Body of pancreas (tissue), 4 donors: ENCODE measurements at places on chromosomes 11 and 22. TPM values are rescaled to one million over a fixed set of nuclear protein-coding genes. Genes with fewer than 3 reads are reported as not detected.

GRCh38 chr22:31139866-31140716, at the start of gene PLA2G3:
Gene PLA2G3, minus strand, starts transcription at chr22:31140508. Its CDS starts 154 bp downstream, at chr22:31140354.
- peaks cover 6% of the 10 kb centered on the region for H3K4me1 ChIP-seq
- H3K27ac ChIP-seq, result no peak within 1 kb of the TSS
- H3K4me3 ChIP-seq, result no peak within 1 kb of the TSS
- H3K27me3 ChIP-seq, result no peaks in the 10 kb centered on the region
- H3K36me3 ChIP-seq, result no peaks in the 10 kb centered on the region

DNA sequence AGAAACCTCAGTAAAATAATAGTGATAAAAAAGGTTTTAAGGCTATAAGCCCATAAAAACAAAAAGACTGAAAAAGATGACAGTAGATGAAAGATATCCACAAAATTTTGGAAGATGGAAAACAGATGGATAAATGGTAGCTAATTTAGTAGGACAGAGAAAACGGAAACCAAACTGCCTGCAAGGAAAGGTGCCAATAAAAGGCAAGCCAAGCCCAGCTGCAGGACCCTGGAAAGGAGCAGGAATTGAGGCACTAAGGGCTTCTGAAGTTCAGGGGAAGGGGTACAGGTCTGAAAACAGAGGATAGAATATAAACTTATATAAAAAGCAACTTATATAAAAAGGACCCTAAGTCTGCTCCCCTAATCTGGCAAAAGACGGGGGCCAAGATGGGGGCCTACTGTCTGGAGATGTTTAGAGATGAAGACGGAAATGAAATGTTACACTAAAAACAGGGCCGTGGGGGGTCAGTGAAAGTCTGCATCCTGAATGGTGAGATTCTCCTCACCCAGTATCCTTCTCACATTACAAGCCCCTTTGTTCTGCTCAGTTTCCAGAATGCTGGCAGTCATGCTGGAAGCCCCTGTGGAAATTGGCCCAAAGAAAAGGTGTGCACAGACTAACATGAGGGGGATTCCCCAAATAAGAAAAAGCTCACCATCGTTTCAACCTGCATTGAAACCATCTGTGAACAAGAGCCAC, 269.3 kb upstream of the PITPNB start:
- no peaks in the 10 kb centered on the region for H3K27me3 ChIP-seq
- no peaks in the 10 kb centered on the region for H3K4me1 ChIP-seq
- H3K36me3 ChIP-seq, result no peaks in the 10 kb centered on the region
- no peak overlapping the region for H3K4me3 ChIP-seq
- no peak for DNase-seq

DNA sequence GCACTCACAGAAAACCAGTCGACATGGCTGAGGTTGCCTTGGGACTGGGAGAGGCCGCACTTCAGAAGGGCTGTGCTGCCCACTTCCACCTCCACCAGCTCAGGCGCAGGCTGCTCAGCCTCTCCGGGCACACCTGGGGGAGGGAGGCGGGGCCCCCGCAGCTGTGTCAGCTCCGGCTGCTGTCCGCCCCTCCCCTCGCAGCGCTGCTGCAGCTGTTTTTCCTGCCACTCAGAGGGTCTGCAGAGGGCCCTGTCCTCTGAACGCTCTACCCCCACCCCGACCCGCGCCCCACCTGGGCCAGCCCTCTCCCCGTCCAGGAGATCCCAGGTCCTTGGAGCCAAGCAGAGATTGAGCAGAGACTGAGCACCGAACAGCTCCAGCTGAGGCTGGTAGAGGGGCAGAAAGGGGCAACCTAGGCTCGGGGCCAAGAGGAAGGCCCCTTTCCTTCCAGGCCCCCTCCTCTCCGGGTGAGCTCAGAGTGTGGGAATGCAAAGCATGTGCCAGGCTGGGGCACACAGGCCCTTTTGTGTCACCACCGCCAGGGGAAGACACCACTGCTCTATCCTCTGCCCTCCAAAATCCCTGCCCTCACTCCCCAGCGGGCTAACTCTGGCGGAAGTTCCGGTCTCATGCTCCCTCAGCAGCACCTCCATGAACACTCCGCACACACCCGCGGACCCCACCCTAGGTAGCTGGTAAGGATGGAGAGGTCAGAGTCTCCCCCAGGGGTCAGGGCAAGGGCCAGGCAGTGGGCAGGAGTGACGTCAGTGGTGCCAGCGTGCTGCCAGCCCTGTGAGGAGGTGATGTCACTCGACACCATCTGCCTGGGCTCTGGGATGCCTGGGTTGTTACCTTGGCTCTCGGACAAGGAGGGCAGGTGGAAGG, 1.6 kb downstream of the MCAM start:
- peak overlapping the region; percentile 80 for H3K27ac ChIP-seq
- H3K4me3 ChIP-seq, result no peak overlapping the region
- H3K4me1 ChIP-seq, result peaks cover 38% of the 10 kb centered on the region

- no peak overlapping the region for H3K4me3 ChIP-seq
- DNase-seq, result no peak
- no peaks in the 10 kb centered on the region for H3K4me1 ChIP-seq
- no peaks in the 10 kb centered on the region for H3K27me3 ChIP-seq
These were observed 50.4 kb upstream of the RAB1B start for GRCh38 chr11:66218036-66218435.

GRCh38 chr11:19092850-19093249, 24.1 kb upstream of the ZDHHC13 start:
- no peak for DNase-seq
- no peaks in the 10 kb centered on the region for H3K27me3 ChIP-seq
- H3K4me3 ChIP-seq, result no peak overlapping the region
- H3K27ac ChIP-seq, result no peak overlapping the region
- no peaks in the 10 kb centered on the region for H3K4me1 ChIP-seq

DNA sequence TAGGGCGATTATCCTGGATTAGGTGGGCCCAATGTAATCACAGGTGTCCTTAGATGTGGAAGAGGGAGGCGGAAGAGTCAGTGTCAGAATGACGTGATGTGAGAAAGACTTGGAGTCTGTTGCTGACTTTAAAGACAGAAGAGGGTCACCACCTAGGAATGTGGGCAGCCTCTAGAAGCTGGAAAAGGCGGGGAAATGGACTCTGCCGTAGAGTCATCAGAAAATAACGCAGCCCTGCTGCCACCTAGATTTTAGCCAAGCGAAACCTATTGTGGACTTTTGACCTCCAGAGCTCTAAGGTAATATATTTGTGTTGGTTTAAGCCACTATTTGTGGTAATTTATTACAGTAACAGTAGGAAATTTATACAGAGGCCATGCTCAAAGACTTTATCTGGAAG, 4.8 kb downstream of the DDX10 start:
- H3K27ac ChIP-seq, result no peak overlapping the region
- peaks cover 26% of the 10 kb centered on the region for H3K4me1 ChIP-seq
- H3K36me3 ChIP-seq, result no peaks in the 10 kb centered on the region
- no peak overlapping the region for H3K4me3 ChIP-seq
- H3K27me3 ChIP-seq, result no peaks in the 10 kb centered on the region

DNA sequence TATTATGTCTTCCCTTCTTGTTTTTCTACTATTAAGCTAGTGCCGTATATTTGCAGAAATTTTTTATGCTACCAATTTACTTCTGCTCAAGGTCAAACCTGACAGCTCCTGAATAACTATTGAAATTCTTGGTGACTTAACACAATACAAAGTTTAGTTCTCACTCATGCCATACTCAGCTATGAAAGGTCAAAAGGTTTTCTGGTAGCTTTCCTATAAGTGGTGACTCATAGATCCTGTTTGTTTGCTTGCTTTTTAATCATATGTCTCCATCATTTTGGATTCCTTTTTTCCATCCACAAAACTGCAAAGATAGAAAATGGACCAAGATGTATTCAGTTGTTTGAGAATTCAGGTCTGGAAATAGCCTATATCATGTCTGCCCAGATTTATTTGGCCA, 855.8 kb upstream of the LRRC4C start:
- H3K36me3 ChIP-seq, result no peaks in the 10 kb centered on the region
- H3K27ac ChIP-seq, result no peak overlapping the region
- H3K4me3 ChIP-seq, result no peak overlapping the region
- H3K27me3 ChIP-seq, result no peaks in the 10 kb centered on the region

- H3K4me1 ChIP-seq, result peaks cover 14% of the 10 kb centered on the region
- DNase-seq, result no peak
- no peak overlapping the region for H3K4me3 ChIP-seq
These were observed 6.1 kb upstream of the CD82 start for GRCh38 chr11:44559207-44559939.

DNA sequence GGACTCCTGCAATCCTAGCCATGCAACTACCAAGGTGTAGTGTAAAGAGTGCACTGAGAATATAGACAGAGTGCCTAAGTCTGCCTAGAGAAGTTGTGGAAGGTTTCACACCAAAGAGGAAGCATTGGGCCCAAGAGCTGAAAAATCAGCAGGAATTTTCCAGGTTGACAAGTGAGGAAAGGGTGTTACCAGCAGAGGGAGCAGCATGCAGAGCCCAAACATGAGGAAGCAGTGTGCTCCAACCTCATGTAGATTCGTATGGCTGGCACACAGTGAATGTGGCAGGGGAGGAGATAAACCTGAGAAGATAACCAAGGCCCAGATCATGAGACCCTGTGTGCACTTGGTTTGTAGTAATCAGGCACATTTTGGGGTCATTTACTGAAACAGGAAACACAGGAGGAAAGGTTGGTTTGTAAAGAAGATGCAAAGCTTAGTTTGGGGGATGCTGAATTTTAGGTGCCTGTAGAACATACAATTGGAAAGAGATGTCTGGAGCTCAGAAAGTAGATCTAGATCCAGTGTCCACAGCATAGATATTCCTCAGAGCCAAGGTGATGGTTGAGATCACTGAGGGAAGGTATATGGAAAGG, 1.7 kb downstream of the HPX start:
- H3K27ac ChIP-seq, result no peak overlapping the region
- H3K36me3 ChIP-seq, result no peaks in the 10 kb centered on the region
- peaks cover 9% of the 10 kb centered on the region for H3K4me1 ChIP-seq
- no peak overlapping the region for H3K4me3 ChIP-seq
- no peaks in the 10 kb centered on the region for H3K27me3 ChIP-seq

- H3K27me3 ChIP-seq, result no peaks in the 10 kb centered on the region
- no peak within 1 kb of the TSS for H3K4me3 ChIP-seq
- H3K36me3 ChIP-seq, result no peaks in the 10 kb centered on the region
These were observed at the start of gene SAA1 for GRCh38 chr11:18265949-18266348. Gene SAA1, plus strand, starts transcription at chr11:18266264. Its CDS starts 624 bp downstream, at chr11:18266888.

GRCh38 chr11:17343907-17344306, 7.7 kb upstream of the NCR3LG1 start:
- no peaks in the 10 kb centered on the region for H3K27me3 ChIP-seq
- no peaks in the 10 kb centered on the region for H3K36me3 ChIP-seq
- no peak overlapping the region for H3K4me3 ChIP-seq
- no peak for DNase-seq
- H3K27ac ChIP-seq, result no peak overlapping the region

DNA sequence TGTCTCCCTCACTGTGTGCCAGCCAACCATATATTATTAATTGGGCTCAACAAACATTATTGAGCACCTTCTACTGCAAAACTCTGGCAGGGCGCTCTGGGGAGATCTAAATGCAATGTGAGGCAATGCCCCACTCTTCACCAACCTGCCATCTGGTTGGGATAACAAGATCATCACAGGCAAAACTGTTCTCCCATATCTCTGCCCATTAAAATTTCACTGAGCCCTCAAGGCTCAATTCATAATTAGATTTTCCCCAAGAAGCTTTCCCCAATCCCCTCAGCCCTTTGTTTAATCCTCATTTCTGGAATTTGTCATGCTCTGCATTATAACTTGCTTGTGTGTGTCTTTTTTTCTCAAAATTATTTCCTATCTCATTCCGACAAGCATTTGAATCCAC, 106.6 kb downstream of the ARL14EP start:
- DNase-seq, result no peak
- H3K4me1 ChIP-seq, result peaks cover 6% of the 10 kb centered on the region
- H3K27me3 ChIP-seq, result no peaks in the 10 kb centered on the region
- no peaks in the 10 kb centered on the region for H3K36me3 ChIP-seq
- no peak overlapping the region for H3K27ac ChIP-seq

GRCh38 chr11:92087725-92088537, 136.7 kb upstream of the FAT3 start:
- no peaks in the 10 kb centered on the region for H3K4me1 ChIP-seq
- H3K36me3 ChIP-seq, result no peaks in the 10 kb centered on the region
- DNase-seq, result no peak
- no peak overlapping the region for H3K4me3 ChIP-seq
- no peak overlapping the region for H3K27ac ChIP-seq

GRCh38 chr11:45371251-45372115, 85.3 kb upstream of the SYT13 start:
- no peak overlapping the region for H3K27ac ChIP-seq
- no peaks in the 10 kb centered on the region for H3K36me3 ChIP-seq
- H3K4me1 ChIP-seq, result no peaks in the 10 kb centered on the region
- no peaks in the 10 kb centered on the region for H3K27me3 ChIP-seq

DNA sequence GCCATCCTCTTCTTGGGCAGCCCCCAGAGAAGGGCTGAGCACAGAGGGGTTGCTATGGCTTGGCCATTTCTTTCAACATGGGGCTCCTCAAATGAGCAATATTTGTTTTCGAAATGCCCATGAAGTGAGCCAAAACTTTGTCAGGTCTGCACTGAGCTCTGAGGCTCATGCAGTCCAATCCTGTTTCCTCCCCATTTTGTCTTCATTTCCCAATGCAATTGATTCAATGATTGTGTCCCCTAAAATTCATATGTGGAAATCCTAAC, 60.6 kb upstream of the CD44 start:
- no peaks in the 10 kb centered on the region for H3K27me3 ChIP-seq
- no peak overlapping the region for H3K27ac ChIP-seq
- H3K4me3 ChIP-seq, result no peak overlapping the region
- H3K36me3 ChIP-seq, result no peaks in the 10 kb centered on the region

- peaks cover 16% of the 10 kb centered on the region for H3K4me1 ChIP-seq
- no peak overlapping the region for H3K27ac ChIP-seq
- no peak overlapping the region for H3K4me3 ChIP-seq
- peaks cover 4% of the 10 kb centered on the region for H3K27me3 ChIP-seq
These were observed 475 bp downstream of the MAPK12 start for GRCh38 chr22:50260801-50261614.

- H3K27ac ChIP-seq, result no peak overlapping the region
- H3K4me1 ChIP-seq, result no peaks in the 10 kb centered on the region
- H3K4me3 ChIP-seq, result no peak overlapping the region
- no peaks in the 10 kb centered on the region for H3K36me3 ChIP-seq
- H3K27me3 ChIP-seq, result no peaks in the 10 kb centered on the region
These were observed 319.3 kb upstream of the B3GAT1 start for GRCh38 chr11:134731213-134731961.

The ROBO3 gene
- 1.3 TPM for total RNA-seq

The DBX1 gene
- not detected for total RNA-seq

The DHCR7 gene
- 16.2 TPM for total RNA-seq

The SEC14L2 gene
- 0.33 TPM for total RNA-seq

The DRAP1 gene
- 29.6 TPM for total RNA-seq
